NCI-H187 treated with DMSO at 0.1 percent for 48 hours (cell line): ENCODE measurements at places on chromosomes 4 and X.

DNA sequence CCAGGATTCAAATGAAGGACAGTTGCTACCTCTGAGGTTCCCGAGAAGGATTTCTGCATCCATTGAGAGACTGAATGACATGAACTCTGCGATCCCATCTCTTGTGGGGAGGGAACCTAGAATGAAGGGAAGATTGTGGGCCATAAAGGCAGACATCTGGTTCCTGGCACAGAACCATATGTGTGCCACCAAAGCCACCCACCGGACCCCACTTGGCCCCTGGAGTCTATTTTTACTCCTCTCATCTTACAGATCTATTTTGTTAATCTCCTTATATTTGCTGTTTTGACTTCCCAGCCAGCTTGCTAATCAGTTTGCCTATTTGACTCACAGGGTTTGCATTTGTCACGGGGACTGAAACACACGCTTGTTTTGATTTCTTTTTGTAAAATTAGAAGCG is 7.3 kb downstream of the SOD3 start:
- no peak for DNase-seq

DNA sequence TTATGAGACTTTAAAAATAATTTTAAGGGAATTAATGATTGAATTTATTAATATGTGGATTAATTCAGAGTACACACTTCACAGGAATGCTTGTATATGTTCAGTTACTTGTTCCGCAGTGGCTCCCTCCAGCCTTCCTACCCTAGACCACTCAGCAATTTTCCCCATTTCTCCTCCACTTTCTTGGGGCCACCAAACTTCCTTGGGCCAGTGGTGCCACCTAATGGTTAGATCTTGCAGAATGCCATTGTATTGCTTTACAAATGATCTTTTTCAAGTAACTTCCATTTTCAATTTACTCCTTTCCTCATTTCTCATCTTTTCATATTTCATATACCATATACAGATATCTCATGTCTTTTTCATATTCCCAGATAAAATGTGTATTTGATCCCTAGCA is 3.6 kb upstream of the RNF175 start:
- no peak for DNase-seq

DNA sequence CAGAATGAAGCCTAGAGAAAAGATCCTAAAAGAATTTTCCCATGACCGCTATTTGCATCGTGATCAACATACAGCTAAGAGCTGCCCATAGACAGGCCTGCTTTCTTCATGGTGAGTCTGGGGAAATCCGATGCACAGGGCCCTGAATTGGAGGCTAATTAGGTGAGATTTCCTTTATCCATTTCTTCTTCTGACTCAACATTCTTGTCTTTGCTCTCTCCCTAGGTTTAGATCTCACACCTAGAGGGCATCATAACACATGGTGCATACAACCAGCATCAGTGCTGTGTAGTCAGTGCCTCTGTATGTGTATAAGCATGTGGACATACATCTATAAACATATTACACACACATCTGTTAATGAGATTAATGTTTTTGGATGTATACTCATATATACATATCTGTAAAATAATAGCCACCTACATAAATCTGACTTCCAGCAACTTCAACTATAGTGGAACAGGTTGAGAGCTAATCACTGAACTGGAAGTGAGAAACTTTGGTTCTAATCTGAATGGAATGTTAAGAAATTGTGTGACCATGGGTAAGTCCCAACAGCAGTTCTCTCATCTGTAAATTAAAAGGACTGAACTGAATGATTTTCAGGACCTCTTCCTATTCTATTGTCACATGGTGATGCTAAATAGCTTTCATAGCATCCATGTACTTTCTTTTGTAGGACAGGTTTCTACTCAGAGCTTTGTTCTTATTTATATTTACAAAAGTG is 17.5 kb downstream of the GATB start:
- no peak for DNase-seq

- no peak for DNase-seq
These were observed 101.9 kb upstream of the SLITRK2 start for GRCh38 chrX:145715641-145716138.

DNA sequence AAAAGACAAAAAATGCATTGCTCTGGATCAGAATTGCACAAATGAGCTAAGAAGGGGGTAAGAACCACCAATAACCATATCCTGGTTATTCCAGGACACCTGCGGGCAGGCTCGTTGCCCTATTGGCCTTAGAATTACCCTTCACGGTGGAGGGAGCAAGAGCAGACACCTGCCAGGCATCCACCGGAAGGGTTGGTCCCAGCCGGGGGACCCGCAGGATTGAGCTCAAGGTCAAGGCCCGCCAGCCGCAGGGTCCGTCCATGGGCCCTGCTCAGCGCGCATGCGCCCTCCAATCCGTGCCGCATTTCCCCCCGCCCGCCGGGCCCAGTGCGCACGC is 575 bp downstream of the SLC25A6 start:
- DNase-seq: no peak

- no peak for DNase-seq
These were observed 92.0 kb downstream of the FNIP2 start for GRCh38 chr4:158860856-158861255.

DNA sequence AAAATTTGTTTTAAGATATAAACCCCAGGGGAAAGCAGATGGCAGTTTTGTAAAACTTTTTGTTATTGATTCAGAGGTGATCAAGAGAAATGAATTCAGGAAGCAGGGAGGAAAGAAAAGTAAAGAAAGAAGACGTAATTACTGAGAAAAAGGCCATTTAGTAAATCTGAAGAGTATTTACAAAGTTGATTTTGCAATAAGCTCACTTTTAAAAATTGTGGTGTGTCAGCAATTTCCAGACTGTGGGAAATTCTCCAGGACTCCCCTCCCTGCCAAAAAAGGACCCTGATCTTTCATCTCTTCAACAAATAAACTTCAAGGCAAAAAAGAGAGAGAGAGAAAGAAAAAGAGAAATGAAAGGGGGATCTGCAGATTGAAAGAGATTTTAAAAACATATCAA is 36.6 kb downstream of the PCYT1B start:
- no peak for DNase-seq

GRCh38 chr4:6658597-6659075 is 18.2 kb downstream of the MRFAP1 start:
- no peak for DNase-seq

DNA sequence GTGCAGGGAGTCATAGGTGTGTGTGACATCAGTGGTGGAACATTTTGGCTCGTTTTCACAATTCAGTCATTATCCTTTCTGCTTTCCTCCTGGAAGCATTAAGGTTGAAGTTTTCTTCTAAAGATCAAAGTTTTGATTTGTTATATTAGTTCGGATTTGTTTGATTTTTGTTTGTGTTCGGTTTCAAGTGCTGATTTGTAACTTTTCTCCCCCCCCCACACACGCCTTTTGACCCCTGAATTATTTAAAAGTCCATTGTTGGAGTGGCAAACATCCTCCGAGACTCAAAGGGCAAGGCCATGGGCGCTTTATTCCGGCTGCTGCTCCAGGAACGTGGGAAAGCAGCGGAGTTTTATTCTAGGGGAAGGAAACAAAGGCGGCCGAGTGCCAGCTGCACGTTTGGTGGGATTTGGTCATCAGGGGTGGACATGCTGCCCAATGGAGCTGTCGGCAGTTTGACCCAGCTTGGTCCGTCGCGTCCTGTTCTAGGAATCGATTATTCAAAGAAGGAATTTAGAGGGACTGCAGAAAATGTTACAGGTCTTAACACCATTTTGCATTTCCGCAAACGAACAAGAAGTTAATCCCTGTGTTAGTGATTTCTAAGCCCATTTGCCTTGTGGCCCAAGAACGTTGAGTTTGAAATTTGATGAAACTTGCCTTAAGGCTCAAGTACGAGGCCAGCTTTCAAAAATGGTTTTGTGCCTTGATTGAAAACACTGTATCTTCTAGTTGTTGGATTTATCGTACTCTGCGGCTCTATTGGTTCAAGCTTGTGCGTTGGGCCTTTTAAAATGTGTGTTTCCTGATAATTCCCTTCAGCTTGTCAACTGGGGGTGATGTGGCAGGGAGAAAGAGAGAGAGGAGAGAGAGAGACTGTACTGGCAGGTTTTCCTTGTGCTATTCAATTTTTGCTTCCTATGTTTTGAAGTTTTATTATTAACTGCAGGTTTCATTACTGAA is 565 bp upstream of the ZNF41 start:
- no peak for DNase-seq

- DNase-seq: no peak
These were observed 20.3 kb upstream of the PHF8 start for GRCh38 chrX:54064564-54064963.

DNA sequence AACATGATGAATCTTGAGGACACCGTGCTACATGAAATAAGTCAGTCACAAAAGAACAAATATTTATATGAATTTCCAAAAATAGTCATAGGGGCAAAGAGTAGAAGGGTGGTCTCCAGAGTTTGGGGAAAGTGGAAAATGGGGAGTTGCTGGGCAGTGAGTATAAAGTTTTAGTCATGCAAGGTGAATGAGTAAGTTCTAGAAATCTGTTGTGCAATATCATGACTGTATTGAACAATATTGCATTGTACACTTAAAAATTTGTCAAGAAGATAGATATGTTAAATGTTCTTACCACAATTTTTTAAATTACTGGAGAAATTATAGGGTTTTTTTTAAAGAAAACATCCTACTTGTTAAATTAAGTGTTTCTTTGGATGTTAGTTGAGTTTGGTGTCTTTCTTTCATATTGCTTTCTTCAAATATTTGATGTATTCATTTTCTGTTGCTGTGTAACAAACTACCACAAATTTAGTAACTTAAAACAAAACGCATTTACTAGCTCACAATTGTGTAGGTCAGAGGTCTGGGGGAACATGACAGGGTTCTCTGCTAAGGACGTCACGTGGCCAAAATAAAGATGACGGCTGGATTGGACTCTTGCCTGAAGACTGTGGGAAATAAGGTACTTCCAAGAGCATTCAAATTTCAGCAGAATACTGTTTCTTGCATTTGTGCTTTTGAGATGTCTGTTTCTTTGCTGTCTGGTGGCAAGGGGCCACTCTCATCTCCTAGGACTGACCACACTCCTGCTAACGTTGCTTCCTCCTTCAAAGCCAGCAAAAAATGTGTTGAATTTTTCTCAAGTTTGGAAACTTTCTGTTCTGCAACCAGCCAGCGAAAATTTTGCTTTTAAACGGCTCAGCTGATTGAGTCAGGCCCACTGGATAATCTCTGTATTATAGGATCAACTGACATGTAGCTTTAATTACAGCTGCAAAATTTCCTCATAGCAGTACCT is 76.7 kb downstream of the CPEB2 start:
- no peak for DNase-seq

DNA sequence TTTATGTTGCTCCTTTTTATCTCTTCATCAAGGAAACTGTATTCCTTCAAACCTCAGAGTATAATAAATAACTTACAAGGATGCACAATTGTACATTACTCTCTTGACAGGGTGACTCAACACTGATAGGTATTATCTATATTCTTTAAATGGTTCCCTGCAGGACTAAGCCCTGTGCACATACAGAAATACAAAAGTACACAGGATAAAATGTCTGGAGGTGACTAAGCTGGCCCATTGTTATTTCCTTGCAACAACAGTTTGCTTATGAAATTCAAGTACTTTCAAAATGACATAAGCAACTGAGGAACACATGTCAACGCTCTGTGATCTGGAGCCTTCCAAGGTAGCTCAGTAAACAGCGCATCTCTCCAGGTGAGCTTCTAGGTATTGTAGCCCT is 83.8 kb upstream of the RPL34 start:
- no peak for DNase-seq

- no peak for DNase-seq
These were observed 58.6 kb upstream of the TLL1 start for GRCh38 chr4:165814256-165815020.

DNA sequence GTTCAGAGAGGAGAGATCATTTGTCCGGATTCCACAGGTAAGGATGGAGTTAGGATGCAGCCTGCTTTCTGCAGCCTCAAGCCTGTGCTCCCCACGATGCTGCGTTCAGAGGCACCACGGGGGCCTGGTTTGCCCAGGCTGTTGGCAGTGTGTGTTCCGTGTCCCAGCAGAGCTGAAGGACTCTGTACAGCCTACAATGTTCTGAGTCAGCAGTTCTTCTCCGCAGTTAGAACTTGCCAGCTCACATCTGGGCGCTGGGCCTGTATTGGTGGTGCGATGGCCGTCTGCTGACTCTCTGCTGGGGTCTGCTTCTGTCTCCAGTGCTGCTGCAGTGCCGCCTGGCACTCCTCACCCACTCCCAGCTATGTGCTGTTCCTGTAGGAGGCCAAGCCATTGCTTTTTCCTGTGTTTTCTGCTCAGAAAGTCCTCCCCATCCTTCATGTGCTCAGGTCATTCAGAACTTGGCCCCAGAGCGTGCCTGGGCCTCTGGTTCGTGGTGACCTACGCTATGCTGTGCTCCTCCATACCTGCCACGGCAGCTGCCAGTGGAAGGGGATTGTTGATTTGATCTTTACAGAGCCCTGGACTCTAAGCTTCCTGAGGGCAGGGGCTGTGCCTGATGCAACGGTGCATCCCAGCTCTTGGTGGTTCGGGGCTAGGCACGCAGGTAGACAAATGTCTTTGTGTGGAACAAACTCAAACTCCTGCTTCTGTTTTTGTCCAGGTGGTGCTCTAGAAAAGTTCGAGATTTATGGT is 42.6 kb upstream of the TADA2B start:
- no peak for DNase-seq

DNA sequence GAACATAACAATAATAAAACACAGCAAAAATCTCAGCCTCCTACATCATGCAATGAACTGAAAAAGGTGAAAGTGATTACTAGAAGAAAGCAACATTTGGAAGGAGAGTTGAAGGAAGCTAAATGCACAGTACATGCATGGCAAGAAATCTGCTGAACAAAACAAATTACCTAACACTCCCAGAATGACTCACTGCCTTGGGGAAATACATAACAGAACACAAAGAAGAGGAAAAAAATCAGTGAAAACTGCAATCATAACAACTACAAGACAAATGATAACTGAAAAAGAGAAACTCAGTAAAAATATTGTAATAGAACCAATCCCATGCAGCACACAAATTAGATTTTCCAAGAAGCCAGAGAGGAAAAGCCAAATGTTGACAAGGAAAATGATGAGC is 1513.2 kb downstream of the ARAP2 start:
- DNase-seq: no peak

- DNase-seq: no peak
These were observed 9.3 kb downstream of the CD99L2 start for GRCh38 chrX:150889131-150889530.

DNA sequence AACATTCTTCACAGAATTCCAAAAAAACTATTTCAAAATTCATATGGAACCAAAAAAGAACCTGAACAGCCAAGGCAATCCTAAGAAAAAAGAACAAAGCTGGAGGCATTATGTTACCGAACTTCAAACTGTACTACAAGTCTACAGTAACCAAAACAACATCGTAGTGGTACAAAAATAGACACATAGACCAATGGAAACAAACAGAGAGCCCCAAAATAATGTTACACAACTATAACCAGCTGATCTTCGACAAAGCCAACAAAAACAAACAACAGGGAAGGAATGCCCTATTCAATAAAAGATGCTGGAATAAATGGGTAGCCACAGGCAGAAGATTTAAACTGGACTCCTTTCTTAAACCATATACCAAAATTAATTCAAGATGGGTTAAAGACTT is 1189.6 kb downstream of the PCDH18 start:
- no peak for DNase-seq
